PC-9 (cell line): ENCODE measurements at places on chromosomes 2 and 18. TPM values are rescaled to one million over a fixed set of nuclear protein-coding genes. Genes with fewer than 3 reads are reported as not detected.

- no peak for DNase-seq
Observed at GRCh38 chr2:237964194-237964577, 2.6 kb upstream of the UBE2F start.

- DNase-seq: peak; percentile 92
Observed at GRCh38 chr18:12838178-12838634, 45.8 kb downstream of the PTPN2 start.

GRCh38 chr2:194621945-194622344, 1035.1 kb upstream of the SLC39A10 start:
- DNase-seq: no peak

- no peak for DNase-seq
Observed at GRCh38 chr18:36572135-36572856, 256.5 kb downstream of the TPGS2 start.

Gene DNAH7
- total RNA-seq: 2.2 and 3.8 TPM in 2 replicates
